ENCODE measurements at places on chromosomes 13 and 19. TPM values are rescaled to one million over a fixed set of nuclear protein-coding genes. Genes with fewer than 3 reads are reported as not detected.

ZNF888 gene
- 13.0 TPM for total RNA-seq

ZNF560 gene
- total RNA-seq = 2.7 TPM

TYROBP gene
- total RNA-seq = not detected

LRP3 gene
- total RNA-seq = 22.8 TPM

FFAR1 gene
- total RNA-seq = not detected

GDF15 gene
- total RNA-seq = 57.1 TPM

SSC5D gene
- total RNA-seq = 6.7 TPM

CEACAM20 gene
- not detected for total RNA-seq

ZNF177 gene
- 0.77 TPM for total RNA-seq

LILRB3 gene
- total RNA-seq = not detected

SIGLEC10 gene
- total RNA-seq = not detected

RXFP2 gene
- not detected for total RNA-seq

SBNO2 gene
- 34.1 TPM for total RNA-seq

ZNF614 gene
- 10.7 TPM for total RNA-seq

RFPL4AL1 gene
- total RNA-seq = under 0.01 TPM

C19orf38 gene
- total RNA-seq = 2.3 TPM

AMER2 gene
- total RNA-seq = not detected

FCAR gene
- not detected for total RNA-seq

LILRA1 gene
- not detected for total RNA-seq

WDR87 gene
- not detected for total RNA-seq

SHD gene
- not detected for total RNA-seq

ZNF578 gene
- 6.2 TPM for total RNA-seq

IL4I1 gene
- total RNA-seq = 0.38 TPM

Measured in regular cardiac myocyte (primary cell).